ENCODE measurements at places on chromosomes 12 and 14.

DNA sequence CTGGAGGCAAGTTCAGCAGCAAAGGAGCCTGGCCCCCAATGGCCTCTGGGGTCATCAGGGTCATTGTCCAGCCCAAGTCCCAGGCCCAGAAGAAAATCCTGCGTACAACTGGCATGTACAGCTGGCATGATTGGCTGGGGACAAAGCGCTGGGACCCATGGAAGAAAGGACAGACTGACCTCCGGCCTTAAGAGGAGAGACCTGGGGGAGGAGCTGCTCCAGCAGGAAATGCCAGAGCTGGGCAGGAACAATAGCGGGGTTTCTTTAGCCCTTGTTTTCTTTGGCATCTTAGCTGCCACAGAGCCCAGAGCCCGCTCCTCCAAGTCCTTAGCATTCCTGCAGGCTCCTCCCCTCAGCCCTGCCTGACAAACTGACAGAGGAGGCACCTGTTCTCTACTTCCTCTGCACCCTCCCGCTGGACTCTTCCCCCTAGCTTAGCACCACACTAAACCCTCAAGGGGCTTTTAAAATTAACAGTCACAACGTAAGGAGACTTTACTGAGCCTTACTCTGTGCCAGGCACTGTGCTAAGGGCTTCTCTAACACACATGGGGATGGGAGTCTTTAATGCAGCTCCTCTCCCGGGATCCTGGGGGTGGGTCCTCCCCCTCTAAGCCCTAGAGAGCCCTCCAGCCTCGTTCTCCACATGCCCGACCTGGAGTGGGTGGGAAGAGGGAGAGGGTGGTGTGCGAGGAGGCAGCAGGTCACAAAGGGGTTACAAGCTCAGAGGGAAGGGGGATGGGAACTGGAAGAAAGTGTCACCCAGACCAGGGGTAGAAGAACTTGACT, 1.8 kb upstream of the AQP5 start:
- DNase-seq: no peak

GRCh38 chr14:41498959-41499358, 107.7 kb upstream of the LRFN5 start:
- no peak for DNase-seq

DNA sequence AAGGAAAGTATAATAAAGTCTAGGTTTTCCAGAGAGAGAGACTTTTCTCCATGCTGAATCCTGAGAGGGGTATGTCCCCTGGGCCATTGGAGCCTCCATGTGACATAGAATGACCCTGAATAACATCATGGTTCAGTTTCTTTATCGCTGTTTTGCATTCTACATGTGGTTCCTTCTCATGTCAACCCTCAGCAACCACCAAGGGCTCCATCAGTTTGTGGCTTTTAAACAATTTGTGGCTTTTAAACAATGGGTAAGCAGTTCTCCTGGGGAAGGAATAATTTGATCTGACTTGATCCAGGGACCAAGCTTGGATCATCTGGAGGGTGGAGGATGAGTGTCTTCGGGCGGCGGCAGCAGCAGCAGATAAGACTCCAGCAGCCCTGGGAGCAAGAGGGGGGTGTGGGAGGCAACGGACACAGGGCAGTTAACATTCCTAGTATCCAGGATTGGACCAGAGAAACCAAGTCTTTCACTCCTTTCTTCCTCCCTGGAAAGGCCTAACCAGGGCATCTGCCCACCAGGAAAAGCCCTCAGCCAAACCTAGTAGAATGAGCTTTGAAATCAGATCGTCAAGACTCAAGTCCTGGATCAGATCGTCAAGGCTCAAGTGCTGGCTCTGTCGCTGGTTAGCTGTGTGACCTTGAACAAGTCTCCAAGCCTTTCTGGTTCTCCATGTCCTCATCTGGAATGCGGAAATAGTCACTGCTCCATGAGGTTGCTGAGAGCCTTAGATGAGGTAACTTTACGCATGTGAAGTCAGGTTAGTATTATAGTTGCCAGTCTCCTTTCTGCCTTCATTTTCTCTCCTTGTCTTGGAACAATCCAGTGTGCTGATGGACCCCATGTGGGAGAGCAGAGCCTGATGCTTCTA, 27.8 kb upstream of the FAM222A start:
- DNase-seq: no peak

DNA sequence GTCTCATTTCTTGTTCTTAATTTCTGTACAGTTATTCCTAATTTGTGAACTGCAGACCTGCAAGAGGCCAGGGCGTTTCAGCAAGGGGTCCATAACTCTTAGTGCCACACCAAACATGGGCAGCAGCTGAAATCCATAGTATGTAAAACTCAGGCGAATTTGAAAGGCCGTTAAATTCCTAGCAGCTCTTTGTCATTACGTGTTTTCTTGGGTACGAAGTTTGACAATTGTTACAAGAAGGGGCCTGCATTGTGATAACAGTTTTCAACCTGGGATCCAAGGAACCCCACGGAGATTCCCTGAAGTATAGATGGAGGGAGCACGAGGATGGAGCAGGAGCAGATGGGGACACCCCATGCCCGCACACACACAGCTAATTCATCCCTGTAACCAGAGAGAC, 288.0 kb downstream of the ZFP36L1 start:
- DNase-seq: no peak

DNA sequence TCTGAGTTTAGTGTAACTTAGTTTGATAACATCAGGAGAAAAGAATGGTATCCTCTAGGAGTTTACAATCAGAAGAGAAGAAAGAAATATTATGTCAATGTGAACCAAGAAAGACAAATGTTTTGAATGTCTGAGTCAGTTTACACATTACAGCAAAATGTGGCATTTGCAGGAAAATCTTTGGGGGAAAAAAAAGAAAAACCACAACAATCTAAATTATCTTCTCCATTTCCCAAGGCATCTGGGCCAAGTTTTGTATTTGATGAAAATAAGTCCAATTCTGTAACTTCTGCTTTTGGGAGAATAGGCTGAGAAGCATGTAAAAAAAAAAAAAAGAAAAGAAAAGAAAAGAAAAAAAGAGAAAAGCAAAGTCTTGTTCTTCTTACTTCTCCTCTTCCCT, 58.8 kb upstream of the FLRT2 start:
- no peak for DNase-seq

GRCh38 chr12:132029503-132030300, 80.0 kb downstream of the EP400 start:
- DNase-seq: no peak

GRCh38 chr14:21476523-21476924, 235 bp downstream of the RAB2B start:
- peak; percentile 48 for DNase-seq

DNA sequence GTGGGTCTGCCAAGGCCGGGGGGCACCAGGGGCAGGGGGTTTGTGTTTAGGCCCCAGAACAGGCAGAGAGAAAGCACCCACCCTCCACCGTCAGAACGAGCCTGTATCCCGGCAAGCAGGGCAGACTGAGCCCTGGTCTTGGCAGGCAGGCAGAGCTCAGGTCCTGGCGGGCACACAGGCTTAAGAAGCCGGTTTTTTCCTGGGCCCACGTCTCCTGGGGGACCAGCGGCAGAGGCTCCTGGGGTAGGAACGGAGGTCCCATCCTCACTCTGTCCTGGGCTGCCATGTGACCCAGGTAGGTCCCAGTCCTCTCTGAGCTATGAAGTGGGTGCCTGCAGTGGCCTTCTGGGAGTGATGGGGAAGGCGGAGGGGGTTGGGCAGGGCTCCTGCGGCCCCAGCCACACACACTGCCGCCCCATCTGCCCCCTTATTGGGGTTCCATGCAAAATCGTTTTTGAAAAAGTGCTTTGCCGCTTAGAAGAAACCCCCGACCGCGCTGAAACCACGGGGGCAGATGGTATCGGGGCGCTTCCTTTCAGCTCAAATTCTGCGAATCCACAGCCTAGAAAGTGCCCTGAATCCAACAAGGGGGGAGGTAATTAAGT, 24.2 kb downstream of the SH2B3 start:
- DNase-seq: no peak

DNA sequence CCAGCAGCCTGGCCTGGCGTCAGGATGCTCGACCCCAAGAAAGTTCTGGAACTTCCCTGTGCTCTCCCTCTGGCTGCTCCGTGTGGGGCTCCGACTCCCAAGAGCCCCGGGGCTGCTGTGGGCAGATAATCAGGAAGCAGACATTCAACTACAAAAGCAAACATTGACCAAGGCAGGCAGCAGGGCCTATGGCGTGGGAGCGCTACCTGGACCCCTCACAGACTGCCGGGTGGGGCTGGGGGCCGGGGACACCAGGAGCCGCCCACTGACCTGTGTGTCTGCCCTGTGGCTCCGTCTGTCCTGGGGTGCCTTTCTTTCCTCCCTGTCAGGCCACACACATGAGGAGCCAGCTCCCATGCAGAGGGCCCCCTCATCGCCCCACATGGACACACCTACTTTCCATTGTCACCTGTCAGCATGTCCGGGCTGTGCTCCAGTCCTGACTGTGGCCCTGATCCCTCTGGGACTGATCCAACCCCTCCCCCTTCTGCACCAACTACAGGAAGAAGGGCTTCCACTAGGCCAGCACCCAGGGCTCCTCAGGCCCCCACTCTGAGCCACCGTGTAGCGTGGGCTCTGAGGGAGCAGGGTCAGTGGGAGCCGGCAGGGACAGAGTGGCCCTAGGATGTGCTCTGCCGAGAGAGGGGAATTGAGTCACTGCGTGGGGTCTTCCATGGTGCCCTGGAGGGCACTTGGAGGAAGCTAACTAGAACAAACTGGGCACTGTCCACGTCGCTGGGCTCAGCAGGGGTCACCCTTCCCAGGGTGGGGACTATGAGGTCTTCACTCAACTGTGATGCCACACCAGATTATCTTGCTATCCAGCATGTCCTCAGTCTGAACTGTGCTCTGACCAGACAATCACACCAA, 215.4 kb upstream of the C14orf180 start:
- no peak for DNase-seq

GRCh38 chr14:83607682-83608081, 1922.3 kb upstream of the FLRT2 start:
- DNase-seq: no peak

GRCh38 chr12:29253906-29254625, 105.0 kb downstream of the FAR2 start:
- no peak for DNase-seq

- no peak for DNase-seq
These were observed 54.7 kb downstream of the FGD4 start for GRCh38 chr12:32454075-32454474.

DNA sequence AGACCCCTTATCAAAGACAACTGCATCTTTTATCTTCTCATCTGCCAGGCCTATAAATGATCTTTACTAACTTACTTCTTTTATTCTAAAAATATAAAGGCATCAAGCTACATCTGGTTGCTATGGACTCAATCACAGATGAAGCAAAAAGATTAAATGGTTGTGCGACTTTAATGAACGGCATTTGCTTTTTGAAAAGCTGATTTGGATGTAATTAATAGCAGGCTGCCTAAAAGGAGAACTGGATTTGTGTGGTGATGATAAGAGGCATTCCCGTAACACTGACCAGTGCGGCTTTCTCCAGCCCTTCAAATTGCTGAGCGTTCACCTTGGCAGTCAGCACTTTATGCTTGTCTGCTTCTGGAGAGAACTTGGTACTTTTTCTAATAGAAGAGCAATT, 103.8 kb downstream of the ARMH4 start:
- no peak for DNase-seq

GRCh38 chr14:83419420-83419819, 1885.8 kb upstream of the SEL1L start:
- DNase-seq: no peak

GRCh38 chr14:96574171-96574632, 72.0 kb downstream of the PAPOLA start:
- DNase-seq: no peak

DNA sequence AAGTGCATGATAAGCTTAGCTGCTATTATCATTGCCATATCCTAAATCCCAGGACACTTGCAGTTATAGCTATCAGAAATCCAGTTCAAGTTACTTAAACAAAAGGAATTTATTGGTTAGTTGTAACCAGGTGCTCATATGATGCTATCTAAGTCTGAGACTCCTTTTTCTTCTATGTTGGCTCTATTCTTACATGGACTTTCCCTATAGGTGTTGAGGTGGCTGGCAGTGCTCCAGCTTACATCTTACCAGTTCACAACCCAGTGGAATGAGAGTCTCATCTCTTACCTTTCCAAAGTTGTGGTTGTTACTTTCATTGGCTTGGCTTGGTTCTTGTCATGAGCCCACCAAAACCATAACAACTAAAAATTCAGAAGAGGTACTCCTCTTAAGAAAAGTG, 94.6 kb downstream of the DACT1 start:
- no peak for DNase-seq

DNA sequence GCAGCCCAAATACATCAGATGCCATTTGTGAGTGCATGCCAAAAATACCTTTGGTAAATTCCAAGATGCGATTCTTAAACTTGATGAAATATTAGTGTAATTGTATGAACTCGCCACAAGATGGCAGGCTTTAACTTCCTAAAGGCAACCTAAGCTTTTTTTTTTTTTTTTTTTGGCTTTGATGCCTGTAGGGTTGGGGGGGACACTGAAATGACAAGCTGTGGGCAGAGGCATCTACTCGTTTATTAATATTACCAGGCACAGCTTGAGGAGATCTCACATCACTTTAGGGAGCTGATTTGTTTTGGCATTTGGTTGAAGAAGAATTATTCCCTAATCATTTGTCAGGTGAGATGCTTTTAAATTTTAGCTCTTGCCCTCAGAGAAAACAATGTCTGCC, 126.7 kb upstream of the CCDC196 start:
- no peak for DNase-seq

GRCh38 chr12:124941170-124941527, 26.7 kb upstream of the UBC start:
- no peak for DNase-seq

GRCh38 chr12:130357241-130357640, 19.6 kb downstream of the PIWIL1 start:
- DNase-seq: no peak

DNA sequence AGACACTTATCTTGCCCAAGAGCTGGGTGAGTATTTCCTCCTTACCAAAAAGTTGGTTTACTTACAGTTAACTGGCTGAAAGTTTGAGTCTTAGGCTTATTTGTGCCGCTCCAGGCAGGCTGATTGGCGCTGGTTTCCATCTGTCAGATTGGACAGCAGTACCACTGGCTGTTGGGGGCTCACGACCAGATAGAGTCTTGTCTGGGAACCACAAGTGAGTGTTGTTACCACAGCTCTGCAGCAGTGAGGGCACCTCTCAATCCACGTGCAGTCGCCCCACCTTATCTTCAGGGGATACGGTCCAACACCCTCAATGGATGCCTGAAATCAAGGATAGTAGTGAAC, 58.9 kb downstream of the DDX51 start:
- no peak for DNase-seq

DNA sequence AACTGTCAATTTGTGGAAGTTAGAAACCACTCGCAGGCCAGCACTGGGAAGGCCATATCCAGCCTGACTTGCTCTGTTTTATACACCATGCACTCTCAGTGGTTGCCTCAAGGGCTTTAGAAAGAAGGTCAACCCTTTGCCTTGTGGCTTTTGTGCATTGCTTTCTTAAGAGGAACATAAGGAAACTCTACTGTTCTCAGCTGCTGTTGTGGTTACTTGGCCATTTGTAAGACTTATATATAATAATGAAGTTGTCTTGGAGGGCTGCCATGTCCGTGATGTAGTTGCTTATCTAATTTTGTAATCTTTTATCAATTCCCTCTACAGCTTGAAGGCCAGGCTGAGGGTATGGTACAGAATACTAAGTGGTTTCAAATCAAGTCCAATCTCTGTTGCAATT, 637.8 kb downstream of the DIO2 start:
- DNase-seq: no peak

- DNase-seq: no peak
These were observed 1.7 kb upstream of the TMPO start for GRCh38 chr12:98513379-98514322.

Measured in stimulated activated CD4-positive, alpha-beta T cell treated with anti-CD3 and anti-CD28 coated beads, Interleukin-1b, Interleukin-23, amount 100 ng/mL, for 1 hour (primary cell).